A172 (cell line): ENCODE measurements at places on chromosomes 4 and X. TPM values are rescaled to one million over a fixed set of nuclear protein-coding genes. Genes with fewer than 3 reads are reported as not detected.

SLC9A7 gene
- 9.7 and 11.3 TPM in 2 replicates for total RNA-seq

SPACA5 gene
- not detected in 2 replicates for total RNA-seq

KANTR gene
- total RNA-seq, result 4.4 and 6.0 TPM in 2 replicates

GC gene
- not detected in 2 replicates for total RNA-seq

MAP7D2 gene
- total RNA-seq, result 0.03 TPM in 1 of 2 replicates, not detected in the other

CLDN22 gene
- total RNA-seq, result not detected in 2 replicates
